ENCODE measurements at places on chromosomes 16 and 17.

DNA sequence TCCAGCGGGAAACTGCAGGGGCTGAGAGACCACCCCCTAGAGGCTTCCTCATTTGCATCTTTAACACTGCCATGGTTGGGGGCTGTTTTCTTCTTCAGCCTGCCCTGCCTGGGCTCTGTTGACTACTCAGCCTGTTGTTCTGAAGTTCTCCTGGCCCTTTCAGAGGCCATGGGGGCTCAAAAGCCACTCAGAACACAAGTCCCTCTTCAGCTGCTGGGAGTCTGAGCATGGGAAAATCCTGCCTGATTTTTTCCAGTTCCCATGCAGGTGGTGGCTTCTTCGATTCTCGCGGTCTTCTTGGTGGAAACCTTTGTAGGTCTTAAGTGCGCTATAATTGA is 36.3 kb downstream of the PLCG2 start:
- DNase-seq: no peak

GRCh38 chr16:88499836-88500251 is 46.8 kb downstream of the ZFPM1 start:
- no peak for DNase-seq

- no peak for DNase-seq
These were observed 775 bp upstream of the SP6 start for GRCh38 chr17:47851764-47852112.

DNA sequence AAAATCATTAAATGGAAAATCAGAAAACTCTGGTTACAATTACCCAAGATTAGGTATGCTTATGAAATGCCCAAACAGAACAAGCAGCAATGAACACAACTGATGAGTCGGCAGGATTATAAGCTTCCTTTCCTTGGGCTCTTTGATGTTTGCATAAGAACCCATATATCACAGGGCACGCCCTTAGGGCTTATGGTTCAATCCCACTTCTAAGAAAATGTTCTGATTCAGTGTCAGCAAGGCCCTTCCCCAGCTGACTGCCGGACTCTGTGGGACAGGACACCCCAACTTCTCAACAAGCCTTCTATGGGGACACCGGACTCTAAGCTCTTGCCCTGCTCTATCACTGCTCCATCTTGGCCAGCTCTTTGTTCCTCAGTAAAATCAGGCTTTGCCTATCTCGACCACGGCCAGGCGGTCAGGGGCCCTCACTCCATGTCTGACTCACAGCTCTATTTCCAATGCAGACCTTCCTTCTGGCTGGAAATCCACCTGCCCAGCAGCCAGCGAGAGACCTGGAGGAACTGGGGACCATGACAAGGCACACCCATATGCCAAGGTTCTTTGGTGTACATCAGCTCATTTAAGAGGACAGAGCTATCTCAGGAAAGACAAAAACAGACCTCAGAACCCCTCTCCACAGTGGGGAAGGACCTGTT is 26.8 kb downstream of the LITAFD start:
- DNase-seq: no peak

GRCh38 chr16:15829460-15829859 is 27.4 kb downstream of the MYH11 start:
- DNase-seq: no peak

DNA sequence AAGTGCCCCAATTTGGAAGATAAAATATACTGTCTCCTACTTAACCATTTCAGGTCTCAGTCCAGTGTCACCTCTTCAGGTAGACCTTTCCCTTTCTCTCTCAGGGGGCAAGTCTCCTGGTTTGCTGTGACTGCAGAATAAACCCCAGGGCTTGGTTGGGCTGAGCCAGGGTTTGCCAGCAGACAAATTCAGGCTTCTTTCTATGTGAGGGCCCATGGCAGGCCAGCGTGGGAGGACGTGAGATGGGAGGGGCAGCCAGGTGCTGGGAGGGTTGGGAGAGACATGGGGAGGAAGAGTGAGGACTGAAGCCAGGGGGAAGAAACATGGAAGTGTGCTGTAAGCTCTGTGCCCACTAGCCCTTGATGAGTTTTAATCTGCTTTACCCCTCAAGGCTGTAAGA is 163.2 kb downstream of the SPECC1 start:
- no peak for DNase-seq

DNA sequence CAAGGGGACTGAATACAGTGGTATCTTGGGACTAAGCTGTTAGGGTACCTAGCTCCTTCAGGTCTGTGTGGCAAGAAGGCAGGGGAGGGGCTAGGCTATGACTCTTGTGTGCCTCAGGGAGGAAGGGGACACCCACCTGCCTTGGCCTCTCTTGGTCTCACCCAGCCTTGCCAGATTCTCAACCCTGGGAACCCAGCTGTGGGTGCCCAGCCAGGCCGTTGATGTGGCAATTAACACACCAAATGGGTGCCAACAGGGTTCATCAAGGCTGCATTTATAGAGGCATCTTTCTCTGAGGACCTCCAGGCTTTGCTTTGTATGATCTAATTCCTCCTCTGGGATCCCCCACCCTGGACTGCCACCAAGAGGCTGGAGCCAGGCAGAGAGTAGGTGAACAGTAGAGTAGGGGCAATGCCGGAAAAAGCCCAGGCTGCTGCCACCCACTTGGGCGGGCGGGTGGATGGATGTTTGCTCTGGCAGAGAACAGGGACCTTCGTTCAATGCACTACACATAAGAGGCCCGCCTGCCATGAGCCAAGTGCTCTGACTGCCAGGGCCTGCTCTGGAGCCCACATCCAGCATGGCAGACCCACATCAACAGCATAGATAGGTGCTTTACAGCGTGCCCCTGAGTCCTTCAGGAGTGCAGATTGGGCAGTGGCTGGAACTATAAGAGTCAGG is 3.2 kb upstream of the ASB16 start:
- no peak for DNase-seq

- peak; percentile 22 for DNase-seq
These were observed 7.3 kb upstream of the SMIM5 start for GRCh38 chr17:75625813-75626486.

- peak; percentile 53 for DNase-seq
These were observed 8.7 kb downstream of the CCDC47 start for GRCh38 chr17:63764716-63765115.

GRCh38 chr16:10169904-10170410 is 12.3 kb downstream of the GRIN2A start:
- no peak for DNase-seq

- no peak for DNase-seq
These were observed 20.4 kb downstream of the USP10 start for GRCh38 chr16:84720177-84720579.

GRCh38 chr16:3520413-3520812 is 19.6 kb downstream of the CLUAP1 start:
- no peak for DNase-seq

DNA sequence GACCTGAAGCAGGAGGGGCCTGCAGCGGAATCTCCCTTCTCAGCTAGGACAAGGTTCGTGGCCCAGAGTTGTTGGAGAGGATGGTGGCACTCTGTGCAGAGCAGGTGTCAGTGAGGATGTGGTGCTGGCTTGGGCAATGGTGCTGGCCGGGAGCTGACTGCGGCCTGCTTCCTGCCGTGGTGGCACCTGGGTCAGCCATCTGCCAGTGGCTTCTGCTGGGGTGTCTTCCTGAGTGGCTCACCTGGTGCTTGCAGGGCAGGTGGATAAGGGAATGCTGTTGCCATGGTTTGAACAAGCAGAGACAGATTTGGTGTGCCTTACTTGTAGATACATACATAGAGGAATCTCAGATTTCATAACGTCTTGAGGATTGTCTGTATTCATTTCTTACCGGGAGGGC is 69.6 kb downstream of the SEC14L1 start:
- no peak for DNase-seq

DNA sequence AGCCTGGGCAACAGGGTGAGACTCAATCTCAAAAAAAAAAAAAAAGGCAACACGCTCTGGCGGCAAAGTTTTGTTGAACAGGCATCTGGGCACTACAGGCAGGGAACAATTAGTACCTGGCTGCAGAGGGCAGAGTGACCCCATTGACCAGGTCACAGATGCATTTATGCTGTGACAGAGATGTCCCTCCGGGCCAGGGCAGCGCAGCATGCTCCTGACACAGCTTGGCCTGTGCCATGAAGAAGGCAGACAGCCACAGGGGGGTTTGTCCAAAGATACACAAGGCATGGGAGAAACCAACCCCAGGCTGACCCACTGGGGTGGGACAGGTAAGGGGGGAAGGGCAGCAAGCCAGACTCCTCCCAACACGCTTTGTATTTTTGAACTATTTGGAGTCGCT is 7.7 kb upstream of the SRRM2 start:
- DNase-seq: no peak

DNA sequence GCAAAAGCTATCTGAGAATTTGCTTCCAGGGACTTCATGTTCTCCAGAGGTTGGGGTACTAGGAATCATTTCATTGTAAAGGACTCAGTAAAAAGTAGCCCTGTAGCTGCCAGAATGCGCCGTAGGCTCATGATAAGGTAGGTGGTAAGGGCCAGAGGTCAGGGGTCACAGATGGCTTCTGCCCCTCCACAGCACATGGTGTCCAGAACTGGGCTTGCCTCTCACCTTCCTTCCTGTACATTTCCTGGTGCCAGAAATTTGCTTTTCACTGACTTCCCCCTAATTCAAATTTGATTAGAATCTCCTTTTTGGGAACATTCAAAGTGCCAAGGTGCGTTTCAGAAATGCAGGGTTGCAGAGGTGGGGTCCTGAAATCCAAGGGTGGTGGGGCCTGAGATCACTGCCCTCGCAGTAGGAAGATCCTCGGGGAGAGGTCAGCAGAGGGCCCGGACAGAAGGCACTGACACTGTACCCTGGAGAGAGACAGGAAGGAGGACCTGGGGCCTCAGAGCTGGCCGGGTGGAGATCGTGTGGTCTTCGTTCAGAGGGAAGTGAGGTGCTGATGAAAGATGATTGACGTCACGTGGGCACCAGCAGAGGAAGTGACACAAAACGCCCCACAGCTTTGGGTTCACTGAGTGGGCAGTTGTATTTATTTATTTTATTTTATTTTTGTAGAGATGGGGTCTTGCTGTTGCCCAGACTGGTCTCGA is 25.5 kb upstream of the METRNL start:
- no peak for DNase-seq

DNA sequence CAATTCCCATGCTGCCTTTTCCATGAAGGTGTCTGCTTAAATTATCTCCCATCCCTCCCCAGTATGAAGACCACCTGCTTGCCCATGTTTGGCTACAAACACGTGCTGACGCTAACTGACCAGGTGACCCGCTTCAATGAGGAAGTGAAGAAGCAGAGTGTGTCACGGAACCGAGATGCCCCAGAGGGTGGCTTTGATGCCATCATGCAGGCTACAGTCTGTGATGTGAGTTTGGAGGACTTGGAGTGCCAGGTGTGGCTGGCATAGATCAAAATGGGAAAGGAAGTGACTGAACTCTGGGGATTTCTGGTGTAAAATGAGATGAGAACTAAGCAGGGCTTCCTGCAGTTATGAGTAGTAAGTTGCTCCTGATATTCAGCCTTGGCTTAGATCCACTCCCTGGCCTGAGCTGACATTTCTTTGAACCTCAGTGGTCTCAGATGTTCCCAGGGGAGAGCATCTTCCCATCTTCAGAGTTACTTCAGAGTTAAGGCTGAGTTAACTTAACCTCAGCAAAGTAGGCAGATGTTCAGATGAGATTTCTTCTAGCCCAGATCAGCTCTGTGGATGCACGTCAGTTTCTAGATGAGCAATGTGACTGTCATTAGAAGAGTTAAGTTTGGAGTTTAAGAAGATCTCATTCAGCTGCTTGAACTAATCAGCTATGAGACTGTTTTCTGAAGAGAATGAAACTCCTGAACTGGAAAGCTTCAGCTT is 32.7 kb downstream of the ITGB3 start:
- DNase-seq: no peak

GRCh38 chr17:79645022-79645776 is 34.3 kb upstream of the RBFOX3 start:
- DNase-seq: no peak

DNA sequence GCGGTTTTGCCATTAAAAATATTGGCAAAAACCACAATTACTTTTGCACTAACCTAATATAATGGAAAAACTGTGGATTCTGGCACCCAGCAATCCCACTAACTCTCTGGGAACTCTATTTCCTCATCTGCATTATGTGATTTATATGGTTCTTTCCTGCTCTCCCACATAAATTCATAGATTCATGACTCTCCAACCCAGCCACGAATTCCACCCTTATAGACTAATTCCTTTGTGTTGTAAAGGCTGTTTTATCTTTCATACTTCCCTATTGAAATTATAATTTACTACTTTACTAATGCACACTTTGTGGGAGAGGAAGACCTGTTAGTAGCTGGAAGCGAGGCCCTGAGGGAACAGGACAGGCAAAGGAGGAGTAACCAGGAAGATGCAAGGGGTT is 88.4 kb upstream of the GNAO1 start:
- DNase-seq: no peak

DNA sequence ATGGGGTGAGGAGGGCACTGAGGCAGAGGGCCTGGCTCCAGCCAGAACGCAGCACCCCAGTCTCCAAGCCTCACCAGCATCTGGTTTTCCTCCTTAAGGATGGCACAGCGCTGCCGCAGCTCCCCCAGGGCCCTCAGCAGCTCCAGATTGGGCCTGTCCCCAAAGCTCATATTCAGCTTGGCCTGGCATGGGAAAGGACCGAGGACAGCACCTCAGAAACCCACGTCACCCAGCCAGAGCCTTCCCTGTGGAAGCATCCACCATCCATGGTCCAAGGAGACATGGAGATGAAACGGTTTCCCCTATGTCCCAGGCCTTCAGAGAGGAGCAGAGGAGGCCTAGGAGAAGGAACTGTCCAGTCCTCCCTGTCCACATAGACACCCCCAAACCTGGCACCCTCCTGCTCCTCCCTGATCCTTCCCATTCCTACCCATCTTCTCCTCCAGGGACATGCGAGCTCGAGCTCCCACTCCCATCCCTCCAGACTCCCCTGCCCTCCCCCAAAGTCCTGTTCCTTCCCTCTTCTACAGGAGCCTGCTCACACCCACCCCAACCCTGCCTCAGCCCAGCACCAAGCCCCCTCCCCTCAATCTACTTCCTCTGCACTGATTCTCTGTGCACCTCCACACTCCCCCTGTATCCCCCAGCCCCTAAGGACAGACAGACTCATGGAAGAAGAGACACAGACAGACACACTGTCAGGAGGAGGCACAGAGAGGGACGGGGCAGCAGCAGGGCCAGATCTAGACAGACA is 1.8 kb downstream of the TSPOAP1 start:
- DNase-seq: no peak

- DNase-seq: no peak
These were observed 494.1 kb downstream of the TOX3 start for GRCh38 chr16:52052818-52053217.

GRCh38 chr16:81748476-81749198 is 30.5 kb upstream of the PLCG2 start:
- no peak for DNase-seq

DNA sequence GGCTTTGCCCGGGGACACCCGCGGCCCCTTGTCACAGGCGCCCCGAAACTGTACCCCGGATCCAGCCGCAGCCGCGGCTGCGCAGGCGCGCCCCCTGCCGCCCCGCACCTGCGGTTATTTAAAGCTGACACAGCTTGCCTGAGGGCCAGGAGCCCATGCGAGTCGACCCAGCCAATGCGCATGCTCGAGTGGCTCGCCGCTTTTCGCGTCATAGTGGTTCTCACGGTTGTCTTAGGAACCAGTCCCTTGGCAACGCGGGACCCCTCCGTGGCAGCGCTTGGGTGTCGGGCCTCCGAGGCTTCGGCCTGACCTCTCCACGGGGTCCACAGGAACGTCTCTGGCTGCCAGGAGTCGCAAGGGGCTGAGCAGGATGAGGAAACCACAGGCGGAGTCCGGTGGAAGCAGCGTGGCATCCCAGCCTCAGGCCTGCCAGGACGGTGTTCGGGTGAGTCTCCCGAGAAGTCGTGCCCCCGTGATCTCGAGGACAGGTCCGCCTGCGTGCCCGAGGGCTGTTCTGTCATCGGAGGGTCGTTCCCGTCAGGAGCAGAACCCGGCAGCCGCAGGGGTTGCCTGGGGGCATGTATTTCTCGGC is 716.9 kb downstream of the KCNJ18 start:
- no peak for DNase-seq
